Activated T-cell treated with anti-CD3 and anti-CD28 coated beads, Interleukin-2, amount 50 U/mL, for 4 hours (primary cell): ENCODE measurements at places on chromosomes 12 and 14. TPM values are rescaled to one million over a fixed set of nuclear protein-coding genes. Genes with fewer than 3 reads are reported as not detected.
A peak's percentile ranks its signal among the peaks of the same experiment; 100 is the strongest.

Gene MYF6
- not detected for total RNA-seq

GRCh38 chr12:123344086-123344485 lies 20.6 kb downstream of the SBNO1 start:
- DNase-seq, result no peak

DNA sequence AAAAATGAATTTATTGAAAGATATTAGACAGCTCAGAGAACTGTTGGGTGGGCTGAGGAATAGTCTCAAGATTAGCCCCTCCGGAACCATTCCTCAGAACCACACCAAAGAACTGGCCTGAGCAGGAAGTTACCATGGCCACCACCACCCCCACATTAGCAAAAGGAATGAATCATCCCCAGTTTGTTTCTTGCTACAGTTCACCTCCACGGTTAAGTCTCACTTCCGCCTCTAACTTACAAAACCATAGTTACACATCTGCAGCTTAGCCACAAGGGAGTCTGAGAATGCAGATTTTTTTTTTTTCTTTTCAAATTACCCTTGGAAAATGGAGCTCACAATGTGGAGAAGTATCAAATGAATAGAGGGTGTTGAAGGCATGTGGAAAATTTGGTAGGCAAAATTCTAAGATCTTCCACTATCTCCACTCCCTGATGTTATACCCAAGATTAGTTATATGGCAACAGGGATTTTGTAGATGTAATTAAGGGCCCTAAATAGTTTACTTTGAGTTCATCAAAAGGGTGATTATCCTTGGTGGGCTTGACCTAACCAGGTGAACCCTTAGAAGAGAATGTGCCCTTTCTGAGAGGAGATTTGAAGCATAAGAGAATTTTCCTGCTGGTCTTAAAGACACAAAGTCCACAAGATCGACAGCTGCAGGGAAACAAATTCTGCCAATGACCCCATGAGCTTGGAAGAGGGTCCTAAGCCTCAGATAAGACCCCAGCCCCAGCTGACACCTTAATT lies 129.8 kb upstream of the KRR1 start:
- DNase-seq, result peak; percentile 5

DNA sequence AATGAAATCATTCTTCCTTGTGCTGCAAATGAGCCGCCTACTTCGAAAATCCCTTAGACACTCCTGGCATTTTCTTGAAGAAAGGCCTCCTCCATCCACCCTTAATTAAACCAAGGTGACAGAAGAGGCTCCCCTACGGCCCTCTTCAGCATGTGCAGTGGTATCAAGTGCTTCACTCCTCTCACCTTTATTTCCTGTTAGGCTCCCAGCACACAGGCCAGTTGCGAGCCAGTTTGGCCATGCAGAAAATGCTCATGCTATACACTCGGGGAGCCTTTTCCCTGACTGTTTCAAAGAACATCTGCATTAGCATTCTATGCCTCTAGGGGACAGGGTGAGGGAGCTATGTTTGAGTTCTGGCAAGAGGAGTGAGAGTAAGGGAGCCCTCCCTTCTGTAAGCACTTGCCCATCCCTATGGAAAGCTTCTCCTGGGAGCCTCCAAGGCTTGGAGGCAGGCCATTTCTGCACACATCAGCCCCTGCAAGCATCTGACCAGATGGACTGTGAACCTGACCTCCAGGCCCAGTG lies 291.5 kb downstream of the RPS29 start:
- DNase-seq, result no peak

DNA sequence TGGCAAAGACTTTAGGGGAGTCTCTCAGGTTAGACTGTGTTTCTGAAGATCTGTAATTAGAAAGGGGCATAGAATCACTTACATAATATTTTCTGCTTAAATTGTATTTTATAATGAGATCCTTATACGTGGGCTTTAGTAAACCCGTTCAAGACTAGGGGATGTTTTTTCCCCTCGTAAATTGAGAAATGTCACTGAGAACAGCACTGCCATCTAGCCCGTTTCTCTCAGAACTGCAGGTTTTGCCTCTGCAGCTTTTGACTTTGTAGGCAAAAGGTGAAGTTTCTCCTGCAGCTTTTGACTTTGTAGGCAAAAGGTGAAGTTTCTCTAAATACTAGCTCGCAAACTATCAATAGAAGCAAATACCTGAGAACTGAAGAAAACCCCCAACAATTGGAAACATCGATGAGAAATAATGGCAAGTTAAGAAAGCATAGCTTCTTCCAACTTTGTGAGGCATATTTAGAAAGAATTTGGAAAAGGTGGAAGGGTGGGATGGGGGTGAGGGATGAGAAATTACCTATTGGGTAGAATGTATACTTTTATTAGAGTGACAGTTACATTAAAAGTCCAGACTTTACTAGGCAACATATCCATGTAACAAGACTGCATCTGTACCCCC lies 9.9 kb upstream of the ASPG start:
- no peak for DNase-seq

Gene DIO2
- total RNA-seq, result not detected

Gene SNX6
- total RNA-seq, result 59.6 TPM

DNA sequence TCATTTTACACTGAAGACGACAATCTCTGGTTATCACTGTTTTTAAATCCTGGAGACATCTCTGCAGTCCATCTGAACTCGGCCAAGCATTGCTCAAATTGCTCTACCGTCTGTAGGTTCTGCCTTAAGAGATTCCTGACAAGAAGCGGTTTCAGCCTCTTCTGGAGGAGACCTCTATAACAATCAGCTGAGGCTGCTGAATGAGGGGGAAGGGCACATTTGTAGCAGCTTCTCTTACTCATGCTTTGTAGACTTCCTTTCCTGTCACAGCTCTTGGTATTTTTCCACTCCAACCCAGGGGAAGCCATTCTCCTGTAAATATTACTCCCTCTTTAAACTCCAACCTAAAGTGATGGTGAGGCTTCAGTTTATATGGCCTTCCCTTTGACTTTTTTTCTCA lies 3.0 kb downstream of the ARG2 start:
- no peak for DNase-seq

DNA sequence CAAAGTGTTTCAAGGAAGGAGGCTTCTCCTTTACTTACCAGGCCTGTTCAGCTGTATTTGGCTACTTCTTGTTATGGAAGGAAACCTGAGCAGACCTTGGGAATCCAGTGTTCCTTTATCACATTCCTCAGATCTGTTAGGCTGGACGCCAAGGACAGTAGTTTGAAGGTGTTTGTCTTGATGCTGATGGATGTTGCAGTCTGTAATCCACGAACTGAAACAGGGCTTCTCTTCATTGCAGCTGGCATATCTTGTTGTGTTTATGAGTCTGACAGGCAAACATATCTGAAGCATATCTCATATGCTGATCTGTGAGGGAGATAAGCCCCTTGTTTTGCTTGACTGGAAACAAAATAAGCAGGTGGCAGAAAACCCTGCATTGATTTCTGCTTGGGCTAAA lies 904.3 kb downstream of the NRXN3 start:
- DNase-seq, result no peak

GRCh38 chr12:40171501-40171900 lies 53.3 kb upstream of the LRRK2 start:
- DNase-seq, result no peak

GRCh38 chr14:91910196-91910595 lies 37.3 kb downstream of the FBLN5 start:
- no peak for DNase-seq

DNA sequence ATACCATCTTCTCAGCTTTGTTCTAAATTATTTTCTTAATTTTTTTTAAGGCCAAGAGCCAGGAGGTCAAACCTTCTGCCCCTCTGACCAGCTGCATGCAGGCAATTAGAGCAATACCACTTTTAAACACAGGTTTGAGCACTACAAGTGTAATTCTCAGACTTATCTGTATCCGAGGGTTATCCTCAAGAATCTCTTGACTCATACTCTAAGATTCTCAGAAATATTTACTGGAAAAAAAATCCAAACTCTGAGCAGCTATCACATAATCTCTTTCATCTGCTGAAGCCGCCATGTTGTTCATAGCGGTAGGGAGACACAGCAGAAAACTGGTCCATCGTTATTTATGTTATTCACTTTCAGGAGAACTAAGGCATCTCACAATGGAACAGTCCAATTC lies 27.4 kb upstream of the PTHLH start:
- DNase-seq, result no peak

GRCh38 chr14:43548368-43548767 lies 958.7 kb downstream of the FSCB start:
- DNase-seq, result no peak

DNA sequence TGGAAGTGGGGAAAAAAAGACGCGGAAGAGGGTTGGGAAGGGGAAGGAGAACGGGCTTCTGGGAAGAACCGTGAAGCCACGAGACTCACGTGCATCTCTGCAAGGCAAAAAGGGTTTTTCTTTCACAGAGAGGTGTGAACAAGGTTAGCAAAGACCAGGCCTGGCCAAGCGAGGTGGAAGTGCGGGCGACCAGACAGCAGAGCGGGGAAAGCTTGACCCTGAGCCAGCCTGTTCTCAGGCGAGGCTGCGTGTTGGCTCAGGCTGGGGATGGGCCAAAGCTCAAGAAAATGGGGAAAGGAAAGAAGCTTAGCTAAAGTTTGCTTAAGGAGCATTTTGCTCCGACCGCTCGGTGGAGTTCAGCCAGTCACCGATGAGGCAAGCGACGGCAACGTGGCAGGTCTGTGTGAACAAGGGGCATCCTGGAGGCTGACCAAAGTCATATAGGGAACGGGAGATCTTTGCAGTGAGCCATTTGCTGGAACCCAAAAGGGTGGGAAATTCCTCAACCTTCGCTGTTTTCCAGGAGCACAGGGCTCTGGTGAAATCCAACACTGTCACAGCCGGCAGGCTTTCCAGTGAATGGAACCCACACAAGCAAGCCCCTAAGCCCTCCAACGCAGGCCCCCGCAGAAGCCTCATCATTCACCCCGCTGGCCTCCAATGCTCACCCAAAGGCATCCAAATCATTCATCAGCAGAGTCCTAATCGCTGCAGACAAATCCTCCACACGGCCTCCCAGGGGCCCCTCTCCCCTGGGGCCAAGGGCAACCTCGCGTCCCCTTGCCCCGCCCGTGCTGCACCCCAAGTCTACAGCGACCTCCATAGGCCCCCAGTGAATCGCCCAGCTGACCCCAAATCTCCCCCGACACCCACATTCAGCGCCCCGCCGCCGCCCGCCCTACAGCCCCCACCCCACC lies 754 bp downstream of the ZNF605 start:
- no peak for DNase-seq

- DNase-seq, result no peak
Measured at GRCh38 chr12:90004319-90005074, 295.9 kb upstream of the ATP2B1 start.

DNA sequence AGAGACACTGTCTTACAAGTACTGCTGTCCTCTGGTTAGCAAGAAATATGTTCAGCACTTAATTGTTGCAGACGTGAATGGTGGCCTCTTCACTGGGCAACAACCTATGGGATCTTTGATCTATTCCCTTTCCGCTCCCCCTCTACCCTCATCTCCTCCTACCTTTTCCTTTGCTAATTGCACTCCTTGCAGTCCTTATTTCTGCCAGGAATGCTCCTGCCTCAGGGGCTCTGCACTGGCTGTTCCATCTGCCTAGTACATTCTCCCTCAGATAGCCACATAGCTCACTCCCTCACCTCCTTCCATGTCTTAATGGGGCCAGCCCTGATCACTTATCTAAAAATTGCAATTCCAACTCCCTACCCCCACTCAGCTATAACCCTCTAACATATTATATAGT lies 4.5 kb upstream of the NFYB start:
- DNase-seq, result no peak

- DNase-seq, result no peak
Measured at GRCh38 chr14:93095742-93096510, 19.8 kb downstream of the ITPK1 start.

Gene STON2
- total RNA-seq, result 0.35 TPM

DNA sequence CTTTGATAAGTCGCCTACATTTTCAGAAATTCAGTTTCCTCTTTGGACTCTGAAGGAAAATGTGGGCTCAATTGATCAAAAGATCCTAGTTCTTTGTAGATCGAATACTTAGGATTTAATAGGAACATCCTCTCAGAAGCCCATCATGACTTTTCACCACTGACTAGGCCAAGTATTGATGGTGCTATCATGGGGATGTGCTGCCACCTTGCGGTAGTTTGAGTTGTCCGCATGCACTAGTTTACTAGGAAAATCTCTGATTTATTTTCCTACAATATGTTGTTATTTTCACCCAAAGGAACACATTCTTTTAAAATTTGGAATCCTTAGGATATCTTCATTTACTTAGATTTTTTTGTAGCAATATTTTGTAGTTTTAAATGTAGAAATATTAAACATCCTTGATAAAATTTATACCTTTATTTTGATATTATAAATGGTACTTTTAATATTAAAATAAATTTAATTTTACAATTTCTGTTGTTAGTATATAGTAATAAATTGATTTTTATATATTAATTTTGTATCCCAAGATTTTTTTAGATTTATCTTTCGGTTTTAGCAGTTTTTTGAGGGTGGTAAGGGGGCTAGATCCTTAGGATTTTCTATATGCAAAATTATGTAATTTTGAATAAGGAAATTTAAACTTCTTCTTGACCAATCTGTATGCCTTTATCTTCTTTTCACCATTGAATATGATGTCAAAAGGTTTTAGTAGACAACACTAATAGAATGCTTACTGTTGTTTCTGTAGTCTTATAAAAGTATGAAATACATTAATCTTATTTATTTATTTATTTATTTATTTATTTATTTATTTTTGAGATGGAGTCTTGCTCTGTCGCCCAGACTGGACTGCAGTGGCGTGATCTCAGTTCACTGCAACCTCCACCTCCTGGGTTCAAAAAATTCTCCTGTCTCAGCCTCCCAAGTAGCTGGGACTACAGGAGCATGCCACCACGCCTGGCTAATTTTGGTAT lies 52.9 kb upstream of the OR9K2 start:
- peak; percentile 81 for DNase-seq

Gene JPH4
- total RNA-seq, result 0.13 TPM

- DNase-seq, result no peak
Measured at GRCh38 chr14:35277179-35277578, 15.0 kb upstream of the PSMA6 start.

Gene PAX9
- not detected for total RNA-seq

- DNase-seq, result no peak
Measured at GRCh38 chr12:110656071-110656655, 32.8 kb downstream of the HVCN1 start.

DNA sequence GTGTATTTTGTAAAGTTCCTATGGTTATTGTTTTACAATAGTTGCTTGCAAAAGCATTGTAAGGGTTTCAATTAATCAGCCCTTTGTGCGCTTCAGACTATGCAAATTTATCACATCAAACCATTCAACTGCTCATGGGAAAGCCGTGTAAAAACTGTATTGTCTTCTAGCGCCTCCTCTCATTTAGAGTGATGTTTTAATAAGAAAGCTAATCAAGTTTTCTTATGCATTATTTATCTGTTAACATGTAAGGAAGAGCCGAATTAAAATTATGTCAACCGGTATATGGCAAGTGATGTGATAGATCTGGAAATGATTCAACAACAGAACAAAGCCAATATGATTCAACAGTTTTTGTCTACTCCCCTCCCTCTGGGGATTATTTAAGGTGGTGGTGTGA lies 92.5 kb upstream of the RFX4 start:
- no peak for DNase-seq
